Fibroblast of skin of right quadriceps (primary cell): ENCODE measurements at places on chromosomes 7 and 10.
A peak's percentile ranks its signal among the peaks of the same experiment; 100 is the strongest.

DNA sequence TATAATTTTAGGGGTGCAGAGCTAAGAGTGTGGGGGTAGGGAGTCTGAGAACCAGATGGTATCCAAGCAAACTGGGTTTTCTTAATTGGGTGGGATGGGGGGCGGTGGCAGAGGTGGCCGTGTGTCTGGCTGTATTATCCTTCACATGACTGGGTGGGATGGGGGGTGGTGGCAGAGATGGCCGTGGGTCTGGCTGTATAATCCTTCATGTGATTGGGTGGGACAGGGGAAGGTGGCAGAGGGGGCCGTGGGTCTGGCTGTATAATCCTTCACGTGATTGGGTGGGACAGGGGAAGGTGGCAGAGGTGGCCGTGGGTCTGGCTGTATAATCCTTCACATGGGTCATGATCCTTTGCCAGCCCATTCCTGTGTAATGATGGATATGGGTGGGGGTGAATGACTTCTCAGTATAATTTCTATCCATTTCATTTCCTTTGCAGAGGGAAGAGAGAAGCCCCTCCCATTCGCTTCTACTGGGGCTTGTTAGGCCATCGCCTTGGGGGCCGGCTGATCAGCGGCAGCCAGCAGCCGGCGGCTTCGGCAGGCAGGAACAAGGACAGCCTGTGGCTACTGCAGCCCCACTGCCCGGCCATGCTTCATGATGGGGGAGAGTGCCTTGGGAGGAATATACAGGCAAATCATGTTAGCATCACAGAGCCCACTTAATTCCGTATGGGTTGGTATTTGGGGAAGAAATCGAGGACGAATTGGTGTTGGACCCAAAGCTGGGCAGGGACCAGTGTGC, 179.6 kb upstream of the MKI67 start:
- no peak for DNase-seq

- DNase-seq, result no peak
Observed at GRCh38 chr7:114293289-114294012, 121.2 kb upstream of the FOXP2 start.

GRCh38 chr7:26188206-26188956, 12.2 kb downstream of the HNRNPA2B1 start:
- no peak for DNase-seq

DNA sequence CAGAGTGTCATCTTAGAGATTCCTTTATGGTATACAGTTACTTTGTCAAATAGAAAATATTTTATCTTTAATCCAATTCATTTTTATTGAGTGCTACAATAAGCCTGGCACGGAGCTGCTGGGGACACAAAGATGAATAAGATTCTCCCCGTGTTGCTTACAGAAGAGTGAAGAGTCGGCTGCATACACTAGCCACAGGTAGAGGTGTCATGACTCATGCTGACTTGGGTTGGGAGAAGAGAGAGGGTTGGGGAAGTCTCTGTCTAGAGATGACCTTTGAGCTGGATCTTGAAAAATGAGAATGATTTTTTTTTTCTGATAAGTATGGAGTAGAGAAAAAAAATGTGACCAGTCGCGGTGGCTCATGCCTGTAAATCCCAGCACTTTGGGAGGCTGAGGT, 289.9 kb upstream of the CELF2 start:
- DNase-seq, result no peak

- no peak for DNase-seq
Observed at GRCh38 chr7:157784979-157785441, 448.2 kb downstream of the DNAJB6 start.

GRCh38 chr10:126468876-126469643, 80.8 kb upstream of the ADAM12 start:
- peak; percentile 68 for DNase-seq

- DNase-seq, result no peak
Observed at GRCh38 chr7:104694710-104695109, 319.3 kb upstream of the KMT2E start.

GRCh38 chr7:47183862-47184590, 397.9 kb downstream of the TNS3 start:
- DNase-seq, result no peak

- peak; percentile 26 for DNase-seq
Observed at GRCh38 chr7:106417273-106417902, 132.6 kb upstream of the NAMPT start.

GRCh38 chr7:34327681-34328080, 330.3 kb upstream of the NPSR1 start:
- peak; percentile 35 for DNase-seq

DNA sequence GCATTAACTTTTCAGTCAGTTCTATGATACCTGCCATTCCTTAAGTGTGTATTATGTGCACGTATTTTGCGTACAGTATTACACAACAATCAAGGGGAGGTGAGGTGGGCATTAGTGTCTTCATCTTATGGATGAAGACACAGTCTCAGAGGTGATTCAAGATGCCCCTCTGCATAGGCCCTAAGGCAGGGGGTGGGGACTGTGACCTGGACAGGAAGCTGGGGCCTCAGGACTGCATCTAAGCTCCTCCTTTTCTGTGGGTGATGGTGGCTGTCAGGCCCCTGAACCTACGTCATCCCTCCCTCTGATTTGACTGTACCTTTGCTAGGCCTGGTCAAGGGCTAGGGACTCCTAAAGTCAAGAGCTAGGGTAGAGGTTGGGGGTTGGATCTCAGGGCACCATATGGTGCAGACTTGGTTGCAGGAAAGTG, 38.9 kb downstream of the HK1 start:
- no peak for DNase-seq

GRCh38 chr7:48114115-48114514, 25.1 kb downstream of the UPP1 start:
- no peak for DNase-seq

DNA sequence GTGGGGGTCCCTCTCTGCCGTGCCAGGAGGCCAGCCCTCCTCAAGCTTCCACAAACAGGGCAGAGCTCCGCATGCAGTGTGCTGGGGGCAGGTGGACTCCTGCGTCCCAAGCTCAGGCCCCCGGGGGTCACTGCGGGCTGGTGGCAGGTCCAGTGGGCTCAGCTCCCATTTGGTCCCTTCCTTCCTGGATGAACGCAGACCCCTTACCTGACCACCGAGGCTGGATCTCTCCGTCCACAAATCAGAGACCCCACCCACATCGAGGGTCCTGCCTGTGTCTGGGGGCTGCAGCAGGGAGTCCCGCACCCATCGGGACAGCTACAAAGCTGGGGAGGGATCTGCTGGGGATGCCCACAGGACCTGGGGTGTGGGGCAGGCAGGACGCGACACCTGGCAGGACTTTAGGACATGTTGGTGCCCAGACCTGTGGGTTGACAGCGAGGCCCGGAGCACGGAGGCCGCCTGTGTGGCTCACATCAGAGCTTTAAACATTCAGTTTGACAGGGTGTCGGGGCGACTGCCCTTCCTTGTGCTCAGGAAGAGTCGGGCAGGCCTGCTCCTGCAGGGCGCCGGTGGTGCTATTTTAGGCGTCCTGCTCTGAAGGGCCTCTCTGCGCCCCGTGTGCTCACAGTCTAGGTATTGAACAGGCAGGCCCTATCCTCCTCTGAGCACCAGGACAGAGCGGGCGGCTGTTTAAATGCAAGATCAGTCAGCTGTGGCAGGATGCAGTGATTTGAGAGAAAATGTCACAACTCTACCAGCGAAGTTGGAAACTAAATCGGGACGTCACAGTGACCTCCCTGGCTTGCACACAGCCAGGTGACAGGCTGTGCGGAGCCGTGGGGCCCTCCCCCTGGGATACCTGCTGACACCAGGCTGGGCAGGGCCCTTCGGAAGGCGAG, 15.9 kb upstream of the CFAP46 start:
- no peak for DNase-seq

DNA sequence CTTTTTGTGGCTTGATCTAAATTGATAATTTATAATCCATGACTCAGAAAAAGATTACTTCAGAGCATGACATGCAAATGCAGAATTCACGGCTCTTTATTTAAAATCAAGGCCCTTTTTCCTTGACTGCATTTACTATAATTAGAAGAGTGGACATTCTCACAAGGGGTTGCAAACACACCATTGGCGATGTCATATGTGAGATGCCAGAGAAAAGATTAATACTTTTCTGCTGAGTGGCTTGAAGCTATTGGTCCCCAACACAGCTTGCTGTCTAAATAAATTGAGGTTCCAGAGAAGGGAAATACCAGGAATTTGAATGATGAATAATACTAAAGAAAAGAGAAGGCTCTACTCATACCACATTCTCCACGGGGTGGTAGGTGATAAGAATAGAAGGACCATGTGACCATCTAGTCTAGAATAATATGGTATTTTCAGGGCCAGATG, 78.7 kb upstream of the ARID5B start:
- peak; percentile 81 for DNase-seq

DNA sequence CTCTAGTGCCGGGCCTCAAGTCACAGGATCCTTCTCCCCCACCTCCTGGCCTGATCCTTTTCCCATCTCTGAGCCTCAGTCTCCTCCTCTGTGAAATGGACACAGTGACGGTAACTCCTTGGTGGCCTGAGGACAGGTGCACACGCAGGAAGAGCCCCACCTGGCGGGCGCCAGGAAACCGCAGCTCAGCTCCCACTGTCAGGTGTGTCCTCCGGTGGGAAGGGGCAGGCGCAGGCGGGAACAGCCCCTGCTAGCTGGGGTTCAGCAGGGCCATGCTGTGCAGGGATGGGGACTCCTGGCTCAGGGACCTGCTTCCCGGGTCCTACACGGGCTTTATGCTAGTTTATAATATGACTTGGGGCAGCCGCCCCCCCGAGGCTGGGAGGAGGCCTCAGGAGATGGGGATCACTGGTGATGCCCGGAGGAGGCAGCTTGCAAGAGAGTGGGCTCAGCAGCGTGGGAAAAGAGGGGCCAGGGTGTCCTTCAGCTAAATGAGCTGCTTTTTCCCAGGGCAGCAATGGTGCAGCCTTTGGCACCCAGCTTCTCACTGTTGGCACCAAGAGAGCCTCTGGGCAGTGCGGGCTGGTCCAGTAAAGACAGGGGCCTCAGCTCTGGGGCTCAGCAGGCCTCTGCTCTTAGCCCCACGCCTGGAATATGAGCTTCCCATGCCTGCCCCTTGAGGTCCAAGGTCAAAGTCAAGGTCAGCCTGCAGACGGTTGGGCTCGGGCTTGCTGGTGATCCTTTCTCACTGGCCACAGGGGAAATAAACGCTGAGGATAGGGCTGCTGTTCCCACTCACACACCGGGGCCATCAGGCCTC, 68.0 kb upstream of the FAM20C start:
- DNase-seq, result no peak

DNA sequence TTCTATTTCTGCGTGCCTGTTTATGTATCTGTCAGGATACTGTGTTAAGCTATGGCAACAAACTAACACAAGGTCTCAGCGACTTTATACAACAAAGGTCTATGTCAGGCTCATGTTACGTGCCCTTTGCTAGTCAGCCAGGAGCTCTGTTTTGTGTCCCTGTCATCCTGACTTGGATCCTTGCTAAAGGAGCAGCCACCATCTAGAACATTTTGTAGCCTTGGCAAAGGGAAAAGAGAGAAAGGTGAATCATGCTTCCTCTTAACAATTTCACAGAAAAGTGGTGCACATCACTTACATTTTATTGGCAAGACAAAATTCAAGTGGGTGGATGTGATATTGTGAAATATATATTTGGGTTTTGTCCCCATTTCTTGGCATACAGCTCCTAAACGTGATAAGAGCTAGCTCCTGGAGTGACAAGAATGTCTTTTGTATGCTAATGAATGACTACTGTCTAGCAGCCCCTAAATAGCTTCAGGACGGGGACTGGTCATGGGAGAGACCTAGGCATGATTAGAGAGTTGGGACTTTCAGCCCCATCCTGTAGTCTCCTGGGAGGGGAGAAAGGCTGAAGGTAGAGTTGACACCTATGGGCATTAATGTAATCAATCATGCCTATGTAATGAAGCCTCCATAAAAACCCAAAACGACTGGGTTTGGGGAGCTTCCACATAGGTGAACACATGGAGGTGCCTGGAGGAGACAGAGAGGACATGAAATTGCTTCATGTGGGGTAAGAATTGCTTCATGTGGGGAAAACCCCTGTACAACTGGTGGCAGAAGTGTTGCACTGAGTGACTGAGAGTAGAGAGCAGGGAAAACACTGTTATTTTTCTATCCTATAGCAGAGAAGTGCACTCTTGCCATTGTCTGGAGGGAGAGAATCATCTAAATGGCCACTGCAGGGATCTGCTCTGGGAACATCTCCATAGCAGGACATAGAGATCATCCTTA, 33.0 kb downstream of the MRPL32 start:
- DNase-seq, result peak; percentile 15

DNA sequence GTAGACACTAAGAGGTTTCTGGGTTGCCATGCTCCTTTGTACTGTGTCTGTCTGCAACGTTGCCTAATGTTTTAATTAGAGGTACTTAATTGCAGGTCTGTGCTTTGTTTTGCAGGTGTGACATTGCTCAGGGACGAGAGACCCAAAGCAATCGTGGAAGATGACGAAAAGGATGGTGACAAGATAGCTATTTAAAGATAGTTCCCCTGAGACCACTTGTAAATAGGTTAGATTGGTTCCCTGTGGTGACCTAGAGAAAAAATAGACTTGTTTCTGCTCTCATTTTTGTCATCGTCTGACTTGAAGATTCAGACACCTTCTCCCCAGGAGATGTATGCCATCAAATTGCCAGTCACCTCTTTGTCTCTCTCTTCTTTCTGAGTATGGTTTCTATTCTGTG, 20.1 kb downstream of the PPP1R17 start:
- DNase-seq, result no peak

GRCh38 chr10:63696205-63696604, 175.0 kb downstream of the REEP3 start:
- no peak for DNase-seq
